Stimulated activated CD4-positive, alpha-beta T cell treated with anti-CD3 and anti-CD28 coated beads, Interleukin-1b, Interleukin-23, amount 100 ng/mL, for 4 hours (primary cell): ENCODE measurements at places on chromosomes 4 and X.
A peak's percentile ranks its signal among the peaks of the same experiment; 100 is the strongest.

DNA sequence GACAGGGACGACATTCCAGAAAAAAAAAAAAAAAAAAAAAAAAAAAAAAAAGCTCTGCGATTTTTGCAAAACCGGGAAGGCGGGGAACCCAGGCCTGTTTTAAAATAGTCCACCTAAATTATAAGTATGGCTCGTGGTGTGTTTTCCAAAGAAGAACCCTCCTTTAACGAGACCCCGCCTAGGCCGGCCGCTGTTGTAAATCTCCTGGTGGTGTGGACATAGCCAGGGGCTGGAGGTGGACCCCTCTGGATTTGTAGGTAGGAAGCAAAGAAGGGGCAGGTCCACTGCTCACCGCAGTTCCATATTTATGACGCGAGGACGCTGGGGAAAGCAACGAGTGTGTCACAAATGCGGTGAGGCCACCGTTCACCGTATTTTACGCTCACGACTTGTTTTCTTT, 94.0 kb upstream of the SHOX start:
- DNase-seq: no peak

DNA sequence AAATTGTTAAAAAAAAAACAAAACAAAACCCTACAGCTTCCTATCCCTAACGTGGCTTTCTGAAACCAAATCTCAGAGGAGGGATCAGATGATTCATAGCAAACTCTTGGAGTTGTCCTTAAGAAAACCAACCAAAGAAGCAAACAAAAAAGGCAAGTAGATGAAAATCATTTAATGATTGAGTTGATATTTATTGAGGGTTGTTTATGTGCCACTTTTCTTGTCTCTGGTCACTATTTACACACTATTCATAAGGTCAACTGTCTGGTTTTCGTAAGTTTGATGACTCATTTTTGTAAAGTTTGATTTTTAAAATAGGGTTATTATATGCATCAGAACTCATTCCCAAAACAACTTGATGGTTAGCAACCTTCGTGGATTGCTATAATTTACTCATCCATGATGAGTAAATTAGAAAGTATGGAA, 133.4 kb downstream of the UNC5C start:
- DNase-seq: no peak

DNA sequence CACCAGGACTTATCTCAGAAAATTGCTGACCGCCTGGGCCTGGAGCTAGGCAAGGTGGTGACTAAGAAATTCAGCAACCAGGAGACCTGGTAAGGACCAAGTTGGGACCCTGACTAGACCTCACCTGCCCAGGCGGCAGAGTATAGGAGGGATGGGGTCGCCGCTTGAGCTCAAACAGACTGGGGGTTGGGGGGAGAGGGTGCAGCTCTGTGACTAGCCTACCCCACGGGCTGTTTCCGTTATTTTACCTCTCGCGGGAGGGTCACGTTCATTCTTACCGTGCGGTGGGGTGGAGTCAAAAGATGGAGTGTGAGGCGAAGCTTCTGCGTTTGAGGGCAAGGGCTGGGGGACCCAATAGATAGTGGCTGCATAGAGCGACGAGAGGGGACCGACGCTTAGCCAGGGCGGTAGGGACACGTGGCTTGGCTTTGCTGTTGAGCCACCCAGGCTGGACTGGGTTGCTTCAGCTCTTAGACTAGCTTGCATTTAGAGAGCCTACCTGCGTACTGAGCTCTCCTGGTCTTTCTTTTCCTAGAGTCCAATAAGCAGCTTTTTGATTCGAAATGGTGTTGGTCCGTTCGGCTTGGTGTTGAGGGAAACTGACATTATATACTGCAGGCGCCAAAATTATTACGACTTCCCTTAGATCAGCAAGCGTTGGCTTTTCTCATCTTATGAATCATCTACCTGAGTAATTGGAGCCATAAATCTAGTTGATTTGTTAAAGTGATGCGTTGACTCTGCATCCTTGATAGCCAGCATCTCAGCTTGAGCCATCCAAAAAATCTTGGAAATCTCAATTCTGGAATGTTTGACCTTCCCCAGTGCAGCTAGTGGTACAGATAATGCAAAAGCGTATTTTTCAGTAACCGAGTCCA, 591 bp downstream of the PRPS1 start:
- peak; percentile 28 for DNase-seq

DNA sequence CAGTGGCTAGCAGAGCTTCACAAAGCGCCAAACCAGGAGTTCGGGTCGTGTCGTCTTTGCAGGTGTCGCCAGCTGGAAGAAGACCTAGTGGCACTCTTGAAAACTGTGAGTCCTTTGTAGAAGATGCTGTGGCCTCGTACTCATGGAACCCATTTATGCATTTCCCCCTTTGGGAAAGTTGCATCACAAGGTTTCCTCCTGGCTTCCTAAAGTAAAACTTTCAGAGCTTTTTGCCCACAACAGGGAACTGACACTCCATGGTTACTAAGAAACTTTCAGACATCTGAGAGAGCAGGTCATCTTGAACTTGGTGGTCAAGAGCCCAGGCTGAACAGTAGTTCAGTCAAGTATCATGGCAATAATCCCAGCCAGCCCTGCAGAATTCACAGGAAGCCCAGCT, 15.9 kb upstream of the NOCT start:
- DNase-seq: no peak

DNA sequence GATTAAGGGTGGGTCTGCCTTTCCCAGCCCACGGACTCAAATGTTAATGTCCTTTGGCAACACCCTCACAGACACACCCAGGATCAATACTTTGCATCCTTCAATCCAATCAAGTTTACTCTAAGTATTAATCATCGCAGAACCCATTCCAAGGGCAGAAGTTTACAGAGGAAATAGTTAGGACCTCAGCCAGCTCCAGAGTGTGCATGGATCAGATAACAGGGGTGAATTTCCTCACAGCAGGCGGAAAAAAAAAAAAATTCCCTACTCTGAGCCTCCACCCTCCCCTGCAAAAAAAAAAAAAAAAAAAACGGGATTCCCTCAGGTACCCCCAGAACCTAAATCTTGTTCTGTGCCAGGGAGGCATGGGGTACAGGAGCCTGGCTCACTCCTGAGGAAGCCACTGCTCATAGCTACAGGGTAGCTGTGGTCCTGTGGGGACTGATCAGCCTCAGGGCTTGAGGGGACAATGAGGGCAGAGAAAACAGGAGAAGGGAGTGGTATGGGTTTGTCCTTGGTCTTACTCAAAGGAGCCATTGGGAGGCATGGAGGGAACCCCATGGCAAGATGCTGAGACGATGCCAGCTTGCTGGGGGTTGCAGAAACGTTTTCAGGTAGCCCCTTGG, 113.0 kb downstream of the DHRSX start:
- no peak for DNase-seq

DNA sequence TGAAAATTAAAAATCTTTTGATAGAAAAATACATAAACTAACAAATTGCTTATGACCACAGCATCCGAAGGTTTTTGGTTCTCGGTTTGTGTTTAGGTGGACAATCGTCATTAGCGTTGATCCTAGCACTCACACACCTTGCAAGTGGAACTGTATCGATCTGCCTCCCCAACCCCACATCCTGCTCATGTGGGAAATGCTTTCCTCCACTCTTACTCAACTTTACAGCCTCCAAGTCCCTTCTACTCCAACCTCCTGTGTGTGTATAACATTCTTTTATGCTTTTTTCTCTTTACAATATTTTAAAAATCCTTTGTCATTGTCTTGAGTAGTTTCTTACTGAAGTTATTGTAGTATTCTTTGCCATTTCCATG, 15.6 kb upstream of the TMEM131L start:
- no peak for DNase-seq

GRCh38 chr4:62709618-62710252, 1509.6 kb downstream of the ADGRL3 start:
- no peak for DNase-seq

- DNase-seq: no peak
These were observed 309.2 kb downstream of the BCOR start for GRCh38 chrX:39788521-39788920.

GRCh38 chr4:123361195-123361861, 35.3 kb upstream of the SPRY1 start:
- no peak for DNase-seq

DNA sequence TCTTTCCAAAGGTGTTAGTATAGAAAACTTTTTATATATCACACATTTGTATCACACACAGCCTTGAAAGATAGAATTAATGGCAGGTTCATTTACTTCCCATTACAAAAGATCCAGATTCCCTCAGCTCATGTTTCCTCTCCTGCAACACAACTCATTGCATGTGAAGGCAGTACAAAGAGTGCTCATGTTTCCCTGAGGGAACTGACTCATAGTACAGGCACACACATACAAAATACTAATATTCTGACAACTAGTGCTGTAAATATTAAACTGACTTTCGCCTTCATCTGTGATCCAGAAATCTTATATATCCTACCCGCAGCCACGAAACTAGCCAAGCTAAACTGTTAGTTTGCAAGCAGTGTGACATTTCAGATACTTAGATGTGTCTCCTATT, 819.8 kb upstream of the PCDH7 start:
- no peak for DNase-seq

- DNase-seq: peak; percentile 65
These were observed 4.2 kb upstream of the LEF1 start for GRCh38 chr4:108172753-108173598.

GRCh38 chrX:150893936-150894335, 4.5 kb downstream of the CD99L2 start:
- DNase-seq: no peak

DNA sequence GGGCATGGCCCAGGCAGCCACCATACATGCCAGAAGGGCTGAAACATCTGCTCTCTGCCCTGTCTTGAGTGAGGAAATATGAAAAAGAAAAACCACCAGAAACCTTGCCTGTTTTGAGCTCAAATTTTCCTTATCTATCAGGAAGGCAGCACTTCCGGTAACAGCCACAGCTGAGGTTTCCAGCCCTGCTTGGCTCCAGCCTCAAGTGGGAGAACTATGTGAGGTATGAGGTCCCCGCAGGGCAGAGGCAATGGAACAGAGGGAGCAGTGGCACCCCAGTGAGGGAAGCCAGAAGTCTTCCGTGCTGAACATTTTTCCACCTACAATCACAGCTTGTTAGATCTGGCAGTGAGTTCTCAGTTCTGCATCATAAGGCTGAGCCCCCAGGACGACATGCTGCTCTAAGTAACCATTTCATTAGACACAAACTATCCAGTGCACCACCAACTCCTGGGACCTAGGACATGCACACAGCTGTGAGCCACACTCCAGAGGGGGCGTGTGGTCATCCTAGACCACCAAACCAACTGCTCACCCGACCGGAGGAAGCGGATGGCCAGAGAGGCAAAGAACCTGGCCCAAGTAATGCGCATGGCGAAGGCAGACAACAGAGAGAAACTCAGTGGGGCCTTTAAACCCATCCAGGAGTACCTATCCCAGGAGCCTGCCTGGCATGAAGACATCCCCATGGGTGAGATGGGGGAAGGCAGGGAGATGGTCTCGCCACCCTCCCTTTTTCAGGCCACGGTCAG, 22.6 kb downstream of the WDR1 start:
- DNase-seq: no peak

- DNase-seq: no peak
These were observed 59.0 kb downstream of the CCSER1 start for GRCh38 chr4:90186229-90186628.

GRCh38 chr4:33494150-33494549, 2750.2 kb downstream of the ARAP2 start:
- no peak for DNase-seq

- DNase-seq: no peak
These were observed 25.8 kb downstream of the USP9X start for GRCh38 chrX:41110801-41111625.
